ENCODE measurements at places on chromosomes 16 and 17. TPM values are rescaled to one million over a fixed set of nuclear protein-coding genes. Genes with fewer than 3 reads are reported as not detected.
A peak's percentile ranks its signal among the peaks of the same experiment; 100 is the strongest.

DNA sequence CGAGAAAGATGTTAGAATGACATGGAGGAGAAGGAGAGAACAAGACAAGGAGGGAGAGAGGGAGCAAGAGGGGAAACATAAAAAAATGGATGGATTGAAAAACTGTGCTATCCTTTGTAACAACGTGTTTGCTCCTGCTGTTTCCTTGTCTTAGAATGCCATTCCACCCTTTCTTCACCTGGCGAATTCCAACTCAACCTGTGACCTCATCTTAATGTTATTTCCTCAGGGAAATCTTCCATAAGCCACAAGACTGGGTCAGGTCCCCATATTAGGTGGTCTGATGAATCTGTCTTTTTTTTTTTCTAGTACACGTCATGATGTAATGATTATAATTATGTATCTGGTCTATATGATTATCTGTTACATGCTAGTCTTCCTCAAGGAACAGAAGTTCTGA, 195.0 kb upstream of the MAF start:
- no peaks in the 10 kb centered on the region for H3K36me3 ChIP-seq
- no peak for DNase-seq
- H3K27me3 ChIP-seq = no peaks in the 10 kb centered on the region
- no peak overlapping the region for H3K27ac ChIP-seq

- H3K4me3 ChIP-seq = no peak overlapping the region
- no peak for DNase-seq
- no peak overlapping the region for H3K27ac ChIP-seq
Observed at GRCh38 chr17:17884391-17885357, 47.9 kb upstream of the SREBF1 start.

GRCh38 chr17:81609541-81610311, 27.2 kb downstream of the NPLOC4 start:
- H3K4me3 ChIP-seq = no peak overlapping the region
- no peaks in the 10 kb centered on the region for H3K4me1 ChIP-seq
- H3K27me3 ChIP-seq = no peaks in the 10 kb centered on the region
- peaks cover 87% of the 10 kb centered on the region for H3K36me3 ChIP-seq
- no peak for DNase-seq

DNA sequence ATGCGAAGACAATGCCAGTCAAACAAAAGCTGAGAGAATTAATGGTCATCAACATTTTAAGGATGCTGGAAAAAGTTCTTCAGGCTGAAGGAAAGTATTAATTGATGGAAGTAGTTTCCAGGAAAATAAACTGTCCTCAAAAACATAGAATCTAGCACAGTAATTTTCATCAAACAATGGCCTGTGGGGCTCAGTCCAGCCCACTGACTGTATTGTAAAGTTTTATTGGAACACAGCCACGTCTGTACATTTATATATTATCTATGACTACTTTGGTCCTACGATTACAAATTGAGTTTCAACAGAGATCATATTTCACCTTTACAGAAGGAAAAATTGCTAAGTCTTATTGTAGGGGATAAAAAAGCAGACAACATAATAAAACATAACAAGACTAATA, 484.5 kb downstream of the KCNJ2 start:
- H3K4me3 ChIP-seq = no peak overlapping the region
- H3K27me3 ChIP-seq = peaks cover 63% of the 10 kb centered on the region
- H3K4me1 ChIP-seq = no peaks in the 10 kb centered on the region
- H3K36me3 ChIP-seq = no peaks in the 10 kb centered on the region
- no peak for DNase-seq

DNA sequence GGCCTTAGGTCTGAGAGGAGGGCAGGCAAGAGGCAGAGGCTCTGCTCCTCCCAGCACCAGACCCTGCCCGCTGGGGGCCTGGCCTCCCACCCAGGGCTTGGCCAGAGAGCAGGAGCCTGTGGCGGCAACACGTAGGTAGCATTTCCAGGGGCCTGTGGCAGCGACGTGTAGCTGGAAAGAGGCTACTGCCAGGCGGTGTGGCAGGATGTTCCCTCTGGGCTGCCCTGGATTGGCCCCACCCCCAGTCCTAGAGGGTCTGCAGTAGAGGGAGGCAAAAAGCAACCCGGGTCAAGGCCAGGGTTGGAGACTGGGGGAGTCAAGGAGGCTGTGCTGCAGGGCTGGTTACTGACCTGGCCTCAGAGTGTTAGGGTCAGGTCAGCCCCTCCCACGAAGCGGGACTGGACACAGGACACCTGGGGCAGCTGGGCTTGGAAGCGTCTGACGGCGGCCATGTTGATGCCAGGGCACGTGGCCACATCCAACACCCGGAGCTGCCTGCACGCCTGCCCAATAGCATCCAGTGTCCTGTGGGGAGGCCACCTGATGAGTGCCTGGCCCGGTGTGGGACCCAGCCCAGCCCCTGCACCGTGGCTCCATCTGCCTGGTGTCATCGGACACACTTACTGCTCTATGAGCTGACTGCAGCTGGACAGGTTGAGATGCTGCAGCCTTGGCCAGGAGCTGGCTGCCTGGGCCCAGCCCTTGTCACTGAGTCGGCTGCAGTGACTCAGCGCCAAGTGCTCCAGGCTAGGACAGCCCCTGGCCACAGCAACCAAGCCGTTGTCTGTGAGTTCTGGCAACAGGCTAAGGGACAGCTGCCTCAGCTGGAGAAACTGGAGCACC, 8.5 kb downstream of the ELMO3 start:
- H3K36me3 ChIP-seq = peaks cover 27% of the 10 kb centered on the region
- peaks cover 28% of the 10 kb centered on the region for H3K4me1 ChIP-seq
- no peaks in the 10 kb centered on the region for H3K27me3 ChIP-seq
- H3K4me3 ChIP-seq = peak overlapping the region; percentile 47
- peak overlapping the region; percentile 66 for H3K27ac ChIP-seq

The KRTAP3-1 gene
- not detected for total RNA-seq

DNA sequence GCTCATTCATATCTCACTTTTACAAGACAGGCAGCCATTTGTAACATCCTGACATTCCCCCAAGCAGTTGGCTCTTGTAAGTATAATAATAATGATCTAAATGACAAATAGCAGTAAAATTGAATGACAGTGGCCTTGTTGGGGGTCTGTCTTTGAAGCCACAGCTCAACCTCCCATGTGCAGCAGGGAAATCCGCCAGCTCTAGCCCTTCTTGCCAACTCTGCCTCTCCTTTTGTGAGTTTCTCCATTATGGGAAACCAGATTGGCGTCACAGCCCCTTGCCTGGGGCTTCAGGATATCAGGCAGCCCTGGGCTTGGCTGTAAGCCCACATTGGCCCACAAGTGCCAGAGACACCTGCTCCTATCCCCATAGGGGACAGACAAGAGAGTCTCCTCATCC, 70.4 kb upstream of the CACNG5 start:
- no peaks in the 10 kb centered on the region for H3K4me1 ChIP-seq
- H3K27me3 ChIP-seq = no peaks in the 10 kb centered on the region
- no peak overlapping the region for H3K27ac ChIP-seq
- DNase-seq = no peak
- no peak overlapping the region for H3K4me3 ChIP-seq

The SLC5A10 gene
- total RNA-seq = 0.16 TPM

- no peaks in the 10 kb centered on the region for H3K4me1 ChIP-seq
- H3K27me3 ChIP-seq = peaks cover 5% of the 10 kb centered on the region
- H3K36me3 ChIP-seq = no peaks in the 10 kb centered on the region
- H3K27ac ChIP-seq = peak overlapping the region; percentile 77
- peak; percentile 84 for DNase-seq
Observed at GRCh38 chr17:42928714-42929496, 28.3 kb downstream of the G6PC1 start.

Data from MCF 10A (cell line).